ENCODE measurements at places on chromosomes 5 and 9.

DNA sequence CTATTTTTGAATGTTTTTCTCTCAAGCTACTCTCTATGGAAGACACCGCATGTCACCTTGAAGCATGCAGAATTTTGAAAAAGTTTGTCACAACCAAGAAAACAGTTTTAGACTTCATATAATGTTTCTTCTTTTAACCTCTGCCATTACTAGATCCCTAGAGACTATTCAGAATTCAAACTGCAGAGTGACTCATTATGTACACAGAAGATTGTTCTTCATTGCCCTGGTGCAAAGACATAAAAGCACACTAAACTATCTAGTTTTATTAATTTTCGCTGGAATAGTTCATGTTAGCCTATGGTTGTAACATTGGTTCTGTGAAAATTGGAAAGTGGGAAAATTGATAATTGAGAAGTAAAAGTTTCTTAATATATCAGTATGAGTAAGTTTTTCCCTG lies 18.4 kb downstream of the F2RL2 start:
- no peak for DNase-seq

- DNase-seq = no peak
Measured at GRCh38 chr5:153678617-153679329, 188.3 kb downstream of the GRIA1 start.

DNA sequence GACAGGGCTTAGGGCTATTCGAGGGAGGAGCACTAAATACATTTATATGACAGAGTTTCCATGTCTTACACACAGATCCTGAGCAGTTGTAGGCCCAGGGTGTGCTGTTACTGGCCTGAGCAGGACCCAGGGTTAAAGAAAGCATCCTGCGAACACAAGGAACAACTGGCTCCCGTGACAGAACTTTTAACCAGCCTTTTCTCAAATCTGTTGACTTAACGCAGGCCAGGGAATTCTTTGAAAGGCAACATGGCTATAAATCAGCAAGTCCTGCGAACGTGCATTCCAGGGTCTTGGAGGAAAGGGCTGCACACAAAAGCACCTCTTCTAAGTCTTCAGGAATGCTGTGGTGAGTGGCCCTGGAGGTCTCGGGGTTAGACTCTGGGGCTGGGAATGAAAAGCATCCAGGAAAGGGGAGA lies 45.2 kb upstream of the ANKRD55 start:
- DNase-seq = no peak

DNA sequence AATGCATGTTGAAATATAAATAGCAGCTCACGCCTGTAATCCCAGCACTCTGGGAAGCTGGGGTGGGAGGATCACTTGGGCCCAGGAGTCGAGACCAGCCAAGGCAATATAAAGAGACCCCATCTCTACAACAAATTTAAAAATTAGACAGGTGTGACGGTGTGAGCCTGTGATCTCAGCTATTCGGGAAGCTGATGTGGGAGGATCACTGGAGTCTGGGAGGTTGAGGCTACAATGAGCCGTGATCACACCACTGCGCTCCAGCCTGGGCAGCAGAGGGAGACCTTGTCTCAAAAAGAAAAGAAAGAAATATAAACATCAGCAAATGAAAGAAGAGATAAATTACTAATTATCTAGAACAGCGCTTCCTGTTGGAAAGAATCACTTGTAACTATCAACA lies 105.0 kb downstream of the MAPKAP1 start:
- DNase-seq = no peak

DNA sequence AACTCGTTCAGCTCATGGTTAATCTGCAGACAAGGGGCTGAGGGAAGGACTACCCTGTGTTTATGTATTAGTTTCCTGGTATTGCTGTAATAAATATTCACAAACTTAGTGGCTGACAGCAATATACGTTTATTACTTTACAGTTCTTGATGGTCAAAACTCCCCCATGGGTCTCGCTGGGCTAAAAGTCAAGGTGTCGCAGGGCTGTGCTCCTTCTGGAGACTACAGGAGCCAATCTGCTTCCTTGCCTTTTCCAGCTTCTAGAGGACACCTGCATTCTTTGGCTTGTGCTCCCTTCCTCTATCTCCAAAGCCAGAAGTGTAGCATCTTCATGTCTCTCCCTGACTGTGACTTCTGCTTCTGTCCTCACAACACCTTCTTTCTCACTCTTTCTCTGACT lies 653.8 kb upstream of the RIOK2 start:
- no peak for DNase-seq

GRCh38 chr9:73810585-73811215 lies 659.0 kb downstream of the ANXA1 start:
- DNase-seq = no peak

DNA sequence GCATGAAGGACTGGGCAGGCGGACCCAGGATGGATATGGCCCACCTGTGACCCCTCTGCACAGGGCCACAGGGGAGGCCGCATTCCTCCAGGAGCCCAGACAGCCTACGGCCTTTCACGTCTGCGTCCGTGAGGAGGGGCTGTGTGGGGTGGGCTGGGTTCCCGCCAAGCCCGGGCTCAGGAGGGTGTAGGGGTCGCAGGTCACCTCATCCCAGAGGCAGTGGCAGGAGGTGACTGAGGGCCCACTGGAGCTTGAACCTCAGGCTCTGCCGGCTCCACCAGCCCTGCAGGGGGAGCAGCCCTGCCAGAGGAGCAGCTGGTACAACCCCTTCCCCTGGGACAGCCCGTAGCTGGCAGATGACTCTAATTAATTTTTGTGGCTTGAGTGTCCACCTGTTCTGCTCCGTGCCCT lies 40.7 kb upstream of the CACNA1B start:
- no peak for DNase-seq

- no peak for DNase-seq
Measured at GRCh38 chr9:120714846-120715388, 647 bp upstream of the MEGF9 start.

DNA sequence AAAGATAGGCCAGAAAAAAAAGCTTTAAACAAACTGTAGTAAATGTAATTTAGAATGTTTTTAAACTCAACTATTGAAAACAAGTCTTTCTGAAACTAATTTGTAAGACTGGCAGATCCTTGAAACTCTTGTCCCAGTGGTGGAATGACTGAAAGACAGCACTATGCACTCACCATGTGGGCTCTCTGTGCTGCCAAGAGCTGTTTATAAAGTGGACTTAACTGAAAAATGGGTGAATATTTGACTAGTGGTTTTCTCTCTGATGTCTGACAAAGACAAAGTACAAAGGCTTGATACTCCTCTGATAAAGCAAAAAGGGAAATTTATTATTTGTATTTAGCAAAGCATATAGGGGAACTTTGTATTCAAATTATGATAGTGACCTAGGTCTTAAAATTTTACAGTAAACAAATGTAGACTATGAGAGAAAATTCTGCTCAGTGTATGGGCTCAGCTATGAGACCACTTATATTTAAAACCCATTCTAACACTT lies 635.4 kb downstream of the NR2F1-AS1 start:
- no peak for DNase-seq

- DNase-seq = peak; percentile 42
Measured at GRCh38 chr9:113562653-113563381, 99.3 kb downstream of the RGS3 start.

DNA sequence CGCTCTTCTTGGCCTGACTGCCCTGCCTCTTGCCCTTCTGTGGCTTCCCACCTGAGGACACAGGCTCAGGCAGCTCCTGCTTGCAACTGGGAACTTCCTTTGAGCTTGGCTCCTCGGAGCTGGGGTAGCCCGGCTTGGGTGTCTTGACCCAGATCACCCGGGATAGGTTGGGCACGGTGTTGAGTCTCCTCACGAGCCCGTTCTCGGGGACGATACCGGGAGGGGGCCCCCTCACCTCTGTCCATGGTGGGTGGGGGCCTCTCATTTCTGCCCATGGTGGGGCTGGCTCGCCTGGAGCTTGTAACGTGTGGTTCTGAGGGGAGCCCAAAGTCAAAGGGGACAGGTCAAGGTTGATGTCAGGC lies 7.8 kb upstream of the DDX41 start:
- DNase-seq = no peak

DNA sequence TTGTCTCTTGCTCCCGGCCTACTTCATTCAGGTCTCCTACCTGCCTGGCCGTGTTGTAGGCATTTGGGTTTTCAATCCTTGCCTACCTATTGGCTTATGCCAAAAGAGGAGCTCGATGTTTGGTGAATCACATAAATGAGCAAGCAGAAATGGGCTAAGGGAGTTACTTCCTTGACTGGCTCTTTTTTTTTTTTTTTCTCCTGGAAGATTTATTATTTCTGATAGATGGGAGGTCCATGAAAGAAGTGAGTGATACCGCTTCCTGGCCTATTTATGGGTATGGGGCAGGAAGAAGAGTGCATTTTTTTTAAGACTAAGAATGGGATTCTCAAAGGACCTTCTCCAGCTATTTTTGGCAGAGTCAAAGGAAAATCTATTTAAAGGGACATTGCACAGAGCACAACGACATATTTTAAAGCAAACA lies 294.1 kb downstream of the ARHGAP26 start:
- DNase-seq = no peak

DNA sequence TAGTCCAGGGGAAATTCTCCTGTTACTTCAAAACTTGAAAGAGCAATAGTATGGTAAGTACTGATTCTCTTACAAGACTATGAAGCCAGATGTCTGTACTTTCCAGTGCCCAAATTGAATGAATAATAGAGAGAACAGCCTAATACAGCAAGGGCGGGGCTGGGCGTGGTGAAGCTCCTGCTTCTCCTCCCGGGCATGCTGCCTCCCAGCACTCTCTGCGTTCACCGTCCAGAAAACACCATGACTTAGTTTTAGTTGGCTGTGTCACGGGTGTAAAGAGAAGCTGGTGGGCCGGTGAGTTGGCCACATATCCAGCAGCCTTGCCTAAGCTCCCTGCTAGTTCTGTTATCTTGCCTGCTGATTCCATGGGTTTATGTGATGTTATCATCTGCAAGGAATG lies 40.7 kb upstream of the ADAMTS2 start:
- no peak for DNase-seq
